ENCODE measurements at places on chromosomes 6 and 20.

DNA sequence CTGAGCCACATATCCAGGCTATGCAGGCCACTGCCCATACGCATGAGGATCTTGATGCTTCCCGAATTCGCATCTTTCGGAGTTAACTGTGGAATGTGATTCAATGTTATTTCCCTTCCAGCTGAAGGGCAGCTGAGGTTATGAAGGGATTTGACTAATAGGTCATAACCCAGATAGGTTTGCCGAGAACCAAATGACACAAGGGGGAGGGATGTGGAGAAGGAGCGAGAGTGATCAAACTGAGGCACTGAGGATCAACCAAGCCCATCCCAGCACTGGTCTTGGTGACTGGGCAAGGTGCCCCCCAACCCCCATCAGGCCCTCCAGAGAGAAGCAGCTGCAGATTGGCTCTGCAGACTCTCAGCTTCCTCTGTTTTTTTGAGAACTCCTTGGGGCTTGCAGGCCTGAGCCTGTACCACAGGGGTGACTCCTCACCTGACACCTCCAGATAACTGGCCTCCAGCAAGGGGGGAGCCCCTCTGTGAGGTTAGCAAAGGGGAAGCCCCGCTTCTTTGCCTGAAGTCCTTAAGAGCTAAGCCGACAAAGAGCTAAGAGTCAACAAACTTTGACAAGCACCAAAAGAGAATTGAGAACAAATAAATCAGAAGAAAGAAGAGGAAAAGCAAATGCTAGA lies 185.9 kb downstream of the PDE7B start:
- no peak for DNase-seq

DNA sequence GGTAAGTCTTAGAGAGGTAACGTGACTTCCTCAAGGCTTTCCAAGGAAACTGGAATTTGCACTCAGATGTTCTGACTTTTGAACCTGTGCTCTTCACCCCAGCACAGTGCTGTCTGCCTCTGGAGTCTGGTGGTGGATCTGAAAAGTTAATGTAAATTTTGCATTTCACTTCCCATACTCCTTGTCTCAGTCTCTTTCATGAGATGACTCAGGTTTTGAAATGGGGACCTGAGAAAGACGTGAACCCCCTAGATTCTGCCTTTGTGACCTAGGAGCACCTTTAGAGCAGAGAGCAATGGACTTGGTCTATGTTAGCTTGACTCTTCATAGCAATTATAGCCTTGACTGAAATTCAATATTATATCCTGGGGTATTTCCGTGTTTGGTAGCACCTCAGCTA lies 223.0 kb downstream of the QKI start:
- no peak for DNase-seq

DNA sequence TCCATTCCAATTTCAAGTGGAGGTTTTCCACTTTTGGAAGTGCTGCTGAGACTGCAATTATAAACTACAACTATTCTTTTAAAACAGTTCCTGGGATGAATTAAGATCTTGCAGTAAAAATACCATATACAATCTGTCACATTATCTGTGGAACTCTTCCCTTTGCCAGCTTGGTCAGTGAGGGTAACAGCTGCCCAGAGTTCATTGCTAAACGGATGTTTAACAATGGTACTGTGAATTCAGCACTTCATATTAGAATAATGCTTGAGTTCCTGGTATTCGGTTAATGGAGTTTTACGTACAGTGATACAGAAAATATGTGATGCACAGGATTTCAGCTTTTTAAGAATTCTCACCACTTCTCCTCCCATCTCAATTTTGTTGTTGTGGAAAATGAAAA lies 51.5 kb downstream of the KCNS1 start:
- no peak for DNase-seq

DNA sequence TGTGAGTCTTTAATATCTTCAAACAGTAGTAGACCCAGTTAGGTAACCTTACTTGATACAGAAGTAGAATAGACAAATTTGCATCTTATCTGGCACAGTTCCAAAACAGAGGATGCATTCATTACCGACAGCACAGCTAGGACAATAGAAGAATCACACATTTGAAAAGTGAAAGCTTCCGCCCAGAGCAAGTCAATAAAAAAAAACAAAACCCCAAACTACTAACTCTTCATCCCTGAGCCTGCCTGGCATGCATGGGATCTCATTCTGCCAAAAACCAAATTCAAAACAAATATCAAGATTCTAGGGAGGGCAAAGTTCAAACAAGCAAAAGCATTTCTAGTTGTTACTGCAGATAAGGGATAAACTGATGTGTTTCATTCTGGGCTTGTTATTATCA lies 235.4 kb downstream of the BTBD9 start:
- DNase-seq: no peak

Data from urothelium cell line (cell line).